ENCODE measurements at places on chromosomes 5 and 9.

GRCh38 chr9:4435197-4435596 lies 55.1 kb upstream of the SLC1A1 start:
- no peak for DNase-seq

- DNase-seq, result no peak
Measured at GRCh38 chr9:27168496-27168895, 59.5 kb downstream of the TEK start.

DNA sequence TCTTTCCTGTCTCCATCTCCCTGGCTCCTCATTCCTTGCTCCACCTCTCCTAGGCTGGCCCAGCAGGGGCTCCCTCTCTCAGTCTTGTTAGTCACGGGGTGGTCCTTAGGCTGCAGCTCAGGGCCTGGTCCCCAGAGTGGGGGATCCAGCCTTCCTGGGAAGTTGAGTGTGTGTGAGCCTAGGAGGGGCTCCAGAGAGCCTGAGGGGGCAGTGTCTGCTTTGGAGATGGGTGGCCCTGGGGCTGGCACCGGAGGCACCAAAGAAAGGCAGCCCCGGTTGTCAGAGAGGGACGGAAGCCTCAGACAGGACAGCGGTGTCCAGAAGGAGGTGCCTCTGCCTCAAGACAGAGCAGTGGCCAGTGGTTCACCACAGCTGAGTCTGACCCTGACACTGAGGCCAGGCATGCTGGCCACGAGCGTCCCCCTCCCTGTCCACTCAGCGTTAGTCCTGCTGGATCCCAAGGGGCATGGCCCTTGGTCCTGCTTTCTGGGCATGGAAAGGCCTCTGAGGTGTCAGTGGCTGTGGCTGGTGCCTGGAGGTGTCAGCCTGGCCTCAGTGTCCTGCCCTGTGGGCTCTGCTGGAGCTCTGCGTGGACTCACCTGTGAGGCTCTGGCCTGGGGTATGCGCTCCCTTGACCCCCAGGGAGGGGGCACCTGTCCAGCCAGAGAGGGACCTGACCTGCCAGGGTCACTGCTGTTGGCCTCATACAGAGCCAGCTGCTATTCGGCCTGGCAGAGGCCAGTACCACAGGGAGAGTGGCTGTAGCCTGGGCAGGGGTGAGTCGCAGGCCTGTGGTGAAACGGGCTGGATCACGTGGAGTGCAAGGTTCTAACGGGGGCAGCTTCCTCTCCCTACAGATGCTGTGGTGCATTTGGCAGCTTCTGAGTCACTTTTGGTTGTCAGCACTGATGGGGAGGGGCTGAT lies 130.6 kb downstream of the CACNA1B start:
- no peak for DNase-seq

- no peak for DNase-seq
Measured at GRCh38 chr5:122400938-122401337, 88.9 kb downstream of the SNCAIP start.

DNA sequence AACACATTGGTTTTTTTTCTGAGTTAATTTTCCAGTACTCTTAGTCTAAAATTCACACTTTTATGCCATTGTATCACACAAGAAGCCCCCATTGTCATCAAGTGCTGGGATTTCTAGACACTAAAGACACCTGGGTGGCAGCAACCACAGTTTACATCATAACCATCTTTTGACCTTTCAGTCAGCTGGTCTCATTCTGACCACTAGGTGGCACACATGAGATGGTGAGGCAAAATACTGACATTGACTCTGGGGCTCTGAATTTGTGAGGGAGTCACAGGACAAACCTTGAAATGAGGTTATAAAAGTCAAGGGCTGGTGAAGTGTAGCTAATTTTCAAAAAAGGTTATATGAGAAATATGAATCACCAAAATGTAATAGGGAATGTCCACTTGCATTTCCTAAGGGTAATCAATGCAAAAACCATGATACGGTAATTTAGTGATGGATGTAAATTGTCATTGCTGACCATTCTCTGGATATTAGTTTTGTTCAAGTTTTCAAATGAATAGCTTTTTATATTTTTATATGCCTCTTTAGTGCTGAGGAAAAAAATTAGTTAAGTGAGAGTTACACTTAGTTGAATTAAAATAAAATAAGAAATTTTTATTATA lies 229.4 kb downstream of the DMAC1 start:
- peak; percentile 7 for DNase-seq

GRCh38 chr5:138339091-138339456 lies 1.0 kb downstream of the FAM53C start:
- no peak for DNase-seq

GRCh38 chr9:89388084-89388867 lies 70.0 kb downstream of the SECISBP2 start:
- DNase-seq, result no peak

- DNase-seq, result no peak
Measured at GRCh38 chr5:157460921-157461792, 1.1 kb downstream of the NIPAL4 start.

DNA sequence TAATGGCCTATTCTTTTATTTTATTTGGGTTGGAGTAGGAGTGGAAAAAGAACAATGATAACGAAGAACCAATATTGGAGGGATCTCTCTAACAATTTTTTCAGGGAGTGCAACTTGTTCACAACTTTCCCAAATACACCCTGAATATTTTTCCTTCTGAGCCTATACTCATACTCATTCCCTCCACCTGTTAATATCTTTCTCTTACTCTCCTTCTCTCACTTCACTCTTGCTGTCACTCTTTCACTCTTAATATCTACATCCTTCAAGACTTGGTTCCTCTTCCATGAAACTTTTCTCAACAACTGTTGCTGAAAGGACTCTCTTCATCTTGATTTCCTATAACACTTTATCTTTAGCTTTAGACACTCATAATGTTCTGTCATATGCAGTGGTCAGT lies 39.0 kb upstream of the MYOT start:
- no peak for DNase-seq

- peak; percentile 6 for DNase-seq
Measured at GRCh38 chr9:7983490-7983889, 183.9 kb upstream of the DMAC1 start.

DNA sequence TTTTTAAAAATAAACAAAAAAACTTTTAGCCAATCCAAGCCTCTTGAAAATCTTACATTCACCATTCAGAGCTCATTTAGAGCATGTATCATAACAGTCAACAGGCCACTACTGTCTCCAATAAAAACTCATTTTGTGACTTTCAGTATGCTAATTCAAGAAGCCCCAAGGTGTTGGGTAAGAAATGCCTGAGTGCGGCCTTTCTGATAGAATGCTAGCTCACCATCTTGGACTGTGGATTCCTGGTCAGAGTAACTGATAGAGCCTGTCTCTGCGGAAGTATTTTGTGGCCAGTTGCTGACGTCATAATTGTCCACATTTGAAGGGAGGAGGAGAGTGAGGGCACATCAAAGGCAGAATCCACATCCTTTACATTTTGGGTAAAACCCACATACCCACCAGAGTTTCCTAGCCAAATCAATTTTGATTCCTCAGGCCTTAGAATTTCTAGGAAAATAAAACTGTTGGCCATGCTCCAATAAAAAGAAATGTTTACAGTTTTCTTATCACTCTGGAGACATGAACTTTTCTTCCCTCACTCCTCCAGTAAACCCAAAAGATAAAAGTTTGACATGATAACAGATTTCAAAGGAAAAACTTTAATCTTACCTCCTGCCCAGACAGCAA lies 41.1 kb upstream of the ERCC6L2 start:
- no peak for DNase-seq

DNA sequence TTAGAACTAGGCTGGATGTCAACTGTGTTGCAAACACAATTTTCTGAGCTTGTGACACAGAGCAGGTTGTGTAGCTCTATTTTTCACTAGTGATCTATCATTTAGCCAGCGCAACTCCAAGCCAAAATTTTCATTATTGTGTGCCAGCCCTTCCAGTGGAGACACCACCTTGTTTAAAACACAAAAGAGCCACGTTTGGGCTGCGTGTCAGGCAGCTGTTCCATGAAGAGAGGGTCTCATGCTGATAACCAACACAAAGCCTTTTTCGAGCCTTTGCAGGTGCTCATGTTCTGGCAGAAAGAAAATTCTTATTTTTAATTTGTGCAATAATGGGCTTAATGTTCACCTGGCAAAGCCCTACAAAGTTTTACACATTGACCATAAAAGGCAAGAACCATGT lies 237.6 kb upstream of the RGMB start:
- DNase-seq, result no peak

DNA sequence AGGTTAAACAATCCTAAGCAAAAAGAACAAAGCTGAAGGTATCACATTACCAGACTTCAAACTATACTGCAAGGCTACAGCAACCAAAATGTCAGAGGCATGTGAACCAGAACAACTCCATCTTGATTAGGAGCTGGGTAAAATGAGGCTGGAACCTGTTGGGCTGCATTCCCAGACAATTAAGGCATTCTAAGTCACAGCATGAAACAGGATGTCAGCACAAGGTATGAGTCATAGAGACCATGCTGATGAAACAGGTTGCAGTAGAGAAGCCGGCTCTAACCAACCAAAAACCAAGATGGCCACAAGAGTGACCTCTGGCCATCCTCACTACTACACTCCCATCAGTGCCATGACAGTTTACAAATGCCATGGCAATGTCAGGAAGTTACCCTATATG lies 252.0 kb downstream of the RASEF start:
- no peak for DNase-seq

DNA sequence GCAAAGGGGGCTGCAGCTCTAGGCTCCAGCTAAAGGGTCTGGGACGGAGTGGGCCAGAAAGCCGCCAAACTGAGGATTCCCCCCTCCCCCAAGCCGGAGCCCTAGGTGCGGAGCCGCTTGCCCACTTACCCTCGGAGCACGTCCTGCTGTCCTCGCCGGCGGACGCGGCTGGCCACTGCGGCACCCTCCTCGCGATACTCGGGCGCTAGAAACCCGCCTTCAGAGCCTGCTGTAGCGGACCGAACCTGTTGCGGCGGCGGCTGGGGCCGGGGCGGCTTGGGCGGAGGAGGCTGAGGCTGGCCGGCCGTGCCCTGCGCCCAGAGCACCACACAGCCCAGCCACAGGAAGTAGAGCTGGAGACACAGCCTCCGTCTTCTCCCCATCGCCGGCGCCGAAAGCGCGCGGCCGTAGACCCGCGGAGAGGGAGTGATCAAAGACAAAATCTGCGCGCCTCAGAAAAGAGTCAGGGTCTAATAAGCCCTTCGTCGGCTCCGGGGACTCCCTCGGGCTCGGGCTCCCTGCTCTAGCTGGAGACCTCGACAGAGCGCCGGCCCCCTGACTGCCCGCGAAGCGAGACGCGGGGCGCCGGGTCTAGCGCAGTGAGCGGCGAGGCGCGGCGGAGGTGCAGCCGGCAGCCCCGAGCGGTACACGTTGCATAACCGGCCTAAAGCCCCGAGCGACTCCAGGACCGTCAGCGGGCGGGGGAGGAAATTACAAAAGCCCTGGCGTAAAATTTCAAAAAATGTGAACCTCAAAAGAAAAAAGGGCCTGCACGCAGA lies 635 bp downstream of the FBN2 start:
- DNase-seq, result no peak

Measured in NCI-H2107 (cell line).